ENCODE measurements at places on chromosomes 6 and 20.

DNA sequence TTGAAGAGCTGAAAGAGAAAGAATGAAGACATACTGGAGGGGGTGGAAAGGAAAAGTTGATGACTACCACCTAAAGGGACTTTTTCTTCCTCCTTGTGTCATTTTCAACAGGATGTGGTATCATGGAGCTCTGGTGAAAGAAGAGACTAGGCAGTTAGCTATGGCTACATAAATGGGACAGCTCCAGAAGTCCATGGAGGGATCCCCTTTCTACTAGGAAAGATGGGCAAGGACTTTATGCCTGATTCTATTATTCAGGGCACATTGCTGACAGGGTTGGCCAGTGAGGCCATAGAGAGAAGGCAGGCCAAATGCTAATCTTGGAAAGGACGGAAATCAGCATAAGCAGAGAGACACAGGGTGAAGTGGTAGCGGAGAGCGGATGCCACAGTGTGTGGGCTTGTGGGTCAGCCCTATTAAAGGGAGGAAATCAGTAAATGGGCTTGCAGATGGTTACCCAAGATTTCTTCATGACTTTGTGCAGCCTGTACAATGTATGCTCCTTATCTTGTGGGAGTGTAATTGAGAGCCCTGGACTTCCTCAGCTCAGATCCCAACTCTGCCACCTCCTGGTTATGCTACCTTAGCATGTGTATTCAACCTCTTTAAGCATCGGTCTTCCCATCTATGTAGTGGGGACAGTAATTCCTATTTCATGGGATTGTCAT, 77.4 kb upstream of the TMEM170B start:
- no peak for DNase-seq

DNA sequence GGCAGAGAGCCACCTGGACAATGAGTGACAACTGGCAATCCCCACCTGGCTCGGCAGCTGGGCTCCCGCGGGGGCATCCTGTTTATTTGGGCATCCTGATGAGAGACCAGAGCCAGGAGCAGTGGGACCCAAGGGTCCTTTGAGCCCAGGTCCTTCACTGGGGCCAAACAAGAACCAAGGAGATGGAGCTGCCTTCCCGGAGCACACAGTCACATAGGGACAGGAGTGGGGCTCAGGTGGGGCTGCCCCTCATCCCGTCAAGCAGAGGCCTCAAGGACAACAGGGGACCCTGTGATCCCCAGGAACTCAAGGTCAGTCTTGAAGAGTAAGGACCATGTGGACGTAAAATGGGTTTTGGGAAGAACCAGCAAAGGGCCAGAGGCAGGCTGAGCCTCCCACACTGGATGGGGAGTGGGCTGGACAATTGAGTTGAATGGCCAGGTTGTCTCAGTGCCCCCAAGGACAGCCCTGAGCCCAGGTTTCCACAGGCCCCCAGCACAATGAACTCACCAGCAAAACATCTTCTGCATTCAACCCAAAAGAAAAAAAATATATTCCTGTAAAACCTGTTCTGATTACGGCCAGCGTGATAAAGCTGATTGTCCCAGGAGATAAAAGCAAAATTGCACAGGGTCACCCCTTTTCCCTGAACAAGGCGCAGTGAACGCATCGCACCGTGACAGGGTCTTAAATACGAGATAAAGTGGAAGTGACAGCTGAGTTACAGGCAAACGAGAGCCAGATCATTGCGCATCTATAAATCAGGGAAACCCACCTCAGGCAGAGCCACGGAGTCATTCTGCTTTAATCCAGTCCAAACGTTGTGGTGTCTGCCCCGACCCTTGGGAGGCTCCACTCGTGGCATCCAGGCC, 86.2 kb downstream of the ANKRD60 start:
- DNase-seq: no peak

DNA sequence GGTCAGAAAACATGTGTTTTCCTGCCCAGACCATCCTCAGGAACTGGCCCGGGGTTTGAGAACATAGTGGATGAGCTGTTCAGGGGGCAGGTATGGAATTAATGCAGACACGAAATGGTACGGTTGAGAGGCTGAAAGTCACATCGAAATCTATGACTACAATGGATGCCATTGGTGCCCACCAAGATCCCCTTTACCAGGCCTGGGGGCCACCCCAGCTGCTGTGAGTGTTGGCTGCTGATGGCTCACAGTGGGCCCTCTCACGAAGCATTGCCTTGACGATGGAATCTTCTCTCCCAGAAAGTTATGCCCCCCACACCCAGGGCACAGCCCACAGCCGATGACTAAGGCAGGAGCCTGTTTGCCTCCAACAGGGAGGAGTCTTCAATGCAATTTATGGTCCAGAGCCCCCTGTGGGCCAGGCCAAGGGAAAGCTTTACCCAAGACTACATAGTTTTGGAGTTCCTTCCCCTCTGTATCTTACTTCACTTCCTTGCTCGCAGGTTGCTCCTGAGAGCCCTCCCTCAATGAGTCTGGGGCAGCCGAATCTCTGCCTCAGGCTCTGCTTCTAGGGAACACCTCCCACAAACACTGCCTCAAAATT, 92.6 kb downstream of the BFSP1 start:
- no peak for DNase-seq

- no peak for DNase-seq
These were observed 72.6 kb downstream of the TFAP2B start for GRCh38 chr6:50891290-50891689.

GRCh38 chr20:36927704-36928103, 23.8 kb downstream of the SAMHD1 start:
- DNase-seq: no peak

DNA sequence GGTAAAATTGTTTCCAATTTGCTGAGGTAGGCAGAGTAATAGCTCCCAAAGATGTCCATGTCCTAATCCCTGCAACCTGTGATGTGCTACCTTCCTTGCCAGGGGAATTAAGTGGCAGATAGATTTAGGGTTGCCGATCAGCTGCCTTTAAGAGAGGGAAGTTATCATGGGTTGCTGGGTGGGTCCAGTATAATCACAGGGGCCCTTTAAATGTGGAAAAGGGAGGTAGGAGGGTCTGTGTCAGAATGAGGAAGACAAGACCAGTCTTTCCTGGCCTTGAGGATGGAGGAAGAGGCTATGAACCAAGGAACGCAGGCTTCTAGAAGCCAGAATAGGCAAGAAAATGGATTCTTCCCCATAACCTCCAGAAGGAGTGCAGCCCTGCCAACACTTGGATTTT, 50.7 kb downstream of the CTCFL start:
- DNase-seq: no peak

- no peak for DNase-seq
These were observed 132.5 kb upstream of the FOXA2 start for GRCh38 chr20:22716821-22717351.

DNA sequence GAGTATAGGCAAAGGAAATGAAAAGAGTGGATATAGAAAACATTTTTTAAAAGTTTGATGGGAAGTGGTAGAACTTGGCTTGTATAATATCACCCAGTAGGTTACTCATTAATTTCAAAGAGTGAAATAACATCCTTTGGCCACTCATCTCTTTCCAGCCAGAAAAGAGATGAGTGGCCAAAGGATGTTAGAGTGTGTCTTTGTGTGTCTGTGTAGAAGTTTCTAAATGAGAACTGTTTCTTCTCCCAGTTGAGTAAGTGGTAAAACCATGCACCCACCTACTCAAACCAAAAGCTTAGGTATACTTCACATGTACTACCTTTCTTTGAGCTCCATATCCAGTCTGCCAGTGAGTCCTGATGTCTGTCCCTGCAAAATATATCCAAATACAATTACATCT, 47.7 kb upstream of the TMEM244 start:
- no peak for DNase-seq

- DNase-seq: no peak
These were observed 32.5 kb downstream of the AKAP7 start for GRCh38 chr6:131167773-131168172.

DNA sequence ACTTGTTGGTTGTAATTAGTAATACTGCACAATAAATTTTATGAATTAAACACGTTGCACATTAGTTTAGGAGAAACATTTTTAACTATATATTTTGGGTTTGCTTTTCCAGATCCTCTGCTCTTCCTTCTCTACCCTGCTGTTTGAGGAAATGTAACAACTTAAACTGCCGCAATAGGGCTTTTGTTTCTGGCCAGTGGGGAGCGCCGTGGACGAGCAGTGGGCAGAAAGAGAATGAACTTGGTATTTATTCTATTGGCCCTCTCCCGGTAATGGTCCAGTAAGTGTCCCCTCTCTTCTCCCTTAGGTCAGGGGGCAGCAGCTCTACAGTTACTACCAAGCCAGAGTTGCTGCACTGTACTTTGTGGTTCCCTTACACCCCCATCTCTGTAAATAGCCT, 35.2 kb upstream of the EPHA7 start:
- no peak for DNase-seq

GRCh38 chr6:26592649-26593048, 4.1 kb upstream of the ABT1 start:
- DNase-seq: no peak

- no peak for DNase-seq
These were observed 24.0 kb upstream of the SF3B5 start for GRCh38 chr6:144119376-144119775.
